ENCODE measurements at places on chromosomes 16 and 17.

DNA sequence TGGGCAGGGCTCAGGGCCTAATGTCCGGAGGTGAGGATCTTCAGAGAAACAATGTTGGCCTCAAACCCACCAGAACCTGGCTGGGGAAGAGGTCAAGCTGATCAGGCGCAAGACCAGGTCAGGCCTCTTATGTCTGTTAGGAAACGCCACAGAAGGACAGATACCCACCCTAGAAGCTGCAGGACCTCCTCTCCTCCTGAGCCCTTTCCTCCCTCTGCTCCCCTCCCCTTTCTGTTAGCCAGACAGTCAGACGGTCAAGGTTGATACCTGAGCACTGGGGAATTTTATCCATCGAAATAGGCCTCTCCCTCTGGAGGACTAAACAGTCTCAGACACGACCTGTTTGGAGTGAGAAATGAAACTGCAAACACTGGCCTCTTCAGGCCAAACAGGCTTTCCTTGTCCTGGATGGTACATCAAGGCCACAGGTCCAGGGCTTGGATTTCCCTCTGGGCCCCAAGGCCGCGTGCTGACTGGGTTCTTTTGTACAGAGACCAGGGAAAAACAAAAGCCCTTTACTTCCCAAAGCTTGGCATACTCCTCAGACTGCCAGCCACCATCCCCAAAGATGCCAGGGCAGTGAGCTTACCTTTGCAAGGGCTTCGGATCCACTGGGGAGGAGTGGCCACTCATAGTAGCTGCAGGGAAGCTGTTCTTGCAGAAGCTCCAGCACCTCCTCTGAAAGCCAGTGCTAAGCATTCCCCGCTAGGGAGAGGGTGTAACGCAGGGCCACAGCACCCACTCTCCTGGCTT lies 135.8 kb downstream of the CCDC182 start:
- DNase-seq: no peak

GRCh38 chr16:55701442-55702319 lies 45.9 kb downstream of the SLC6A2 start:
- peak; percentile 59 for DNase-seq

GRCh38 chr16:66933776-66934137 lies 445 bp downstream of the CIAO2B start:
- DNase-seq: no peak

- no peak for DNase-seq
Measured at GRCh38 chr16:67936124-67936879, at the start of gene PSMB10. Gene PSMB10 (minus strand): TSS chr16:67936850. CDS start chr16:67936749, 101 bp downstream.

- no peak for DNase-seq
Measured at GRCh38 chr16:19997734-19998133, 76.0 kb downstream of the GPR139 start.

- no peak for DNase-seq
Measured at GRCh38 chr17:61130330-61130729, 269.3 kb upstream of the TBX2 start.

DNA sequence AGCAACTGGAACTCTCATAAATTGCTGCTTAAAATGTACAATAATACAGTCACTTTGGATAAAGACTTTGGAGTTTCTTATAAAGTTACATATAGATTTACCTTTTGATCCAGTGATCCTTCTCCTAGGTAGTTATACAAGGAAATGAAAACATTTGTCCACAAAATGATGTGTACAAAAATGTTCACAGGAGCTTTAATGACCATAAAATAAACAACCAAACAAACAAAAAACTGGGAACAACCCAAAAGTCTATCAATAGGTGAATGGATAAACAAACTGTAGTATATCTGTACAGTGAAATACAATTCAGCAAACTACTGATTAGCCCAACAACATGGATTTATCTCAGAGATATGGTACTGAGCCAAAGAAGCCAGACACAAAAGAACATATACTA lies 37.6 kb downstream of the TTLL6 start:
- no peak for DNase-seq

- DNase-seq: no peak
Measured at GRCh38 chr17:75487351-75488070, 27.8 kb downstream of the CASKIN2 start.

DNA sequence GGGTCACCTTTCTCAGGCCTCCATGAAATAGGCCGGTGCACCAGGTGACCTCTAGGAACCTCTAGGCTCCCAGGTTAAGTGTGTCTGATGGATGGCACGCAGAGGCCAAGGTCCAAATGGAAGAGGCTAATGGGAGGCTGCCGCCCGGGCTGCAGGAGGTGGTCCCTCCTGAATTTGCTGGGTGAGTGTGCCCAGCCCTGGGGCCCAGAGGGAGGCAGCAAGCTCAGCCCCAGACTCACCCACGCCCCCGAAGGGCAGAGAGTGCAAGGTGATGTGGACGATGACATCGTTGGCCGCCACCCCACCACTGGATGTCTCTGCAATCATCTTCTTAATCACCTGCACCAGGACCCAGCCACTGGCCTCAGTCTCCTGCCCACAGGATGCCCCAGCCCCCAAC lies 9.3 kb downstream of the ALDH3A1 start:
- DNase-seq: no peak

- DNase-seq: no peak
Measured at GRCh38 chr17:58304750-58305486, 23.7 kb downstream of the TSPOAP1 start.

DNA sequence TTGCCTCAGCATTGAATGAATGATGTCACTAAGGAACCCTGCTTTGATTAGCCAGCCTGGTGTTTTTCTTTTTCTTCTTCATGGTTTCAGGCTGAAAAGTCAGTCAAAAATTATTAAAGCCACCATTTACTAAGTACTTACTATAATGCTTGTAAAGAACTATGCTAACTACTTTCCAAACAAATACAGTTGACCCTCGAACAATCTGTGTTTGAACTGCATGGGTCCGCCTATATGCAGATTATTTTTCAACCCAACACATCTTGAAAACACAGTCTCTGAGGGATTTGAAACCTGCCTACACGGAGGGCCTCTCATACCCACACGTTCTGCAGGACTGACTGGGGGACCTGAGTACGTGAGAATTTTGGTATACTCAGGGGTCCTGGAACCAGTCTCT lies 136.3 kb downstream of the PARN start:
- no peak for DNase-seq

DNA sequence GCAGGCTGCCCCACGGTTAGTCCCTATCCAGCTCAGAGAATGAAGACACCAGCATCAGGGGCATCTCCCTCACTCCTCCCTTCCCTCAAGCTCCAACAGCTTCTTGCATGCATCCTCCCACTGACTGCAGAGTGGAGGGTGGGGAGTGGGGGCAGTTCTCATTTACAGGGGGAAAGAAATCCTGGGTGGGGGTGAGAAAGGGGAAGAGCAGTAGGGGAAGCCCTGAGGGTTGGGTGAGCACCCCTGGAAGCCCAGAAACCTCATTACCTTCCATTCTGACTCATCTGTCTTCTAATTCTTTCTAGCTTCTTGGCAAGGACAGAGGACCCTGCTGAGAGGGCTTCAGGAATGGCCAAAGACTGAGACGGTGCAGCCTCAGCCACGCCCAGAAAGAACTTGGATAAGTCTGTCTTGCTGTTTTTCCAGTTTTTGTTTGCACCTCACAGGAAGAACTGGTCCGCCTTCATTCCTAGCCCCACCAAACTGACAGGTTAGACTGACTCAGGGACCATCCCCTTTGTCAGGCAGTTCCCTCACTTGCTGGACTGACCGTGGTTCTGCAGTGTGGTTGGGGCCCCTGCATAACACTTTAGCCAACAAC lies 52.5 kb upstream of the WSB1 start:
- no peak for DNase-seq

GRCh38 chr16:68665501-68665900 lies 20.4 kb downstream of the CDH3 start:
- DNase-seq: no peak

- DNase-seq: peak; percentile 76
Measured at GRCh38 chr17:46194393-46195216, 1.4 kb upstream of the KANSL1 start.

DNA sequence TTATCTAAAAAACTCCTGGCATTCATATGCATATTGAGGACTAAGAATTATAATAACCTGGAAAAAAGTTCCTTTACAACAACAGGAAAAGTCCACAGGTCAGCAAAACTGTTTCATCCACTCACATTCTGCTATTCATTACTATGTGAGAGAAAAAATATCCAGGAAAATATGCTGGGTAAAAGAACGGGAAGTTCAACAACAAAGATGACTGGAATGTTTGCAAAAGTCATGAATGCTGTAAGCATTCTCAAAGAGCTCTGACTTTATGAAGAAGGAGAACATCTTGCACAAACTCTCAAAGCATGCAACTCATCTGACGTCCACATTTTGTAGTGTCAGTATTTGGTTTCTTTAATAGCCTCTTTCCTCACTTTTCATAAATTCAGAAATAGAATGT lies 56.9 kb upstream of the ALDH3A1 start:
- DNase-seq: no peak

DNA sequence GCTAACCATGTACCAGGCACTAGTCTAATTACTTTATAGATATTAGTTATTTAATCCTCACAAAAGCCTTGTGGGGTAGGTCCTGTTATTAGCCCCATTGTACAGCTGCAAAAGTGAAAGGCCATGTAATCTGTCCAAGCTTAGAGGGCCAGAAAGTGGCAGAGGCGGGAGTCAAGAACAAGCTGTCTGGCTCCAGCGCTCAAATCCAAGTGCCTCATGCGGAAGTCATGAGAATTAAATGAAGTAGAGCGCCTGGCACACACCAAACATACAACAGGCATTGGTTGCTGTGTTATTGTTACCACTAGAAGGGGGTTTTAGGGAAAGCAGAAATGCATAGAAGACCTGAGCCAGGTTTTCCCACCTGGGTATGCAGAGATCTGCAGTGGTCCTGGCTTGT lies 1.2 kb downstream of the AQP8 start:
- no peak for DNase-seq

GRCh38 chr16:19410435-19411171 lies 7.1 kb upstream of the TMC5 start:
- DNase-seq: no peak

- no peak for DNase-seq
Measured at GRCh38 chr17:57493171-57493570, 236.8 kb downstream of the MSI2 start.

- no peak for DNase-seq
Measured at GRCh38 chr16:46796764-46797269, 34.2 kb downstream of the C16orf87 start.

- DNase-seq: no peak
Measured at GRCh38 chr17:65852911-65853310, 291.5 kb upstream of the AXIN2 start.

- DNase-seq: no peak
Measured at GRCh38 chr16:4328046-4328781, 12.3 kb downstream of the GLIS2 start.

GRCh38 chr17:48530887-48531272 lies at the start of gene HOXB1:
Gene HOXB1 (minus strand): TSS chr17:48531011. CDS start chr17:48530904, 107 bp downstream.
- no peak for DNase-seq

- DNase-seq: no peak
Measured at GRCh38 chr17:44778656-44779210, 19.9 kb downstream of the ADAM11 start.

DNA sequence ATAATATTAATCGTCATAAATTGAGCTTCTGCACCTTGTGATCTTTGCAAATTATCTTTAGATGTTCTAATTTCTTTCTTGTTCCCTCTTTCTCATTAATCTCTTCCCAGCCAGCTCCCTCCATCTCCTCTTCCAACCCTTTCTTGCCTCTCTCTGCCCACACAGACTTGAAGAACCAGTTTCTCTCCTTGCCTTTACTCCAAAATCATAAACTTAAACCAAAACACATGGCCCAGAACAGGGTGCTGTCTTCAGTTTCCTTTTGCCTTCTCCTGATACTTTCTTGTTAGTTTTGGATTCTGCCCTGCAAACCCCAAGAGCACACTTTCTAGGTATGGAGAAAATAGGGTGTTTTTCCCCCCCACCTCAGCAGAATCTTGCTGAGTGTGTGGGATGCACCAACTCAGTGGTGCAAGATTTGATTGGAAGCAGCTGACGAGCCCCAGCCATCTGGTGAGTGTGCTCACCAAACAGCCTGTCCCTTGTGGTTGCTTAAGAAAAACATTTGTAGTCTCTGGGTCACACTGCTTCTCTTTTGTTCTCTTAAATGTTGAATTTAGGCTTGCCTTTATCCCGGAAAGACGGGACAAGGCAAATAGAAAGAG lies 175.8 kb upstream of the MAF start:
- peak; percentile 34 for DNase-seq

GRCh38 chr17:82332669-82333278 lies 792 bp downstream of the SECTM1 start:
- no peak for DNase-seq

DNA sequence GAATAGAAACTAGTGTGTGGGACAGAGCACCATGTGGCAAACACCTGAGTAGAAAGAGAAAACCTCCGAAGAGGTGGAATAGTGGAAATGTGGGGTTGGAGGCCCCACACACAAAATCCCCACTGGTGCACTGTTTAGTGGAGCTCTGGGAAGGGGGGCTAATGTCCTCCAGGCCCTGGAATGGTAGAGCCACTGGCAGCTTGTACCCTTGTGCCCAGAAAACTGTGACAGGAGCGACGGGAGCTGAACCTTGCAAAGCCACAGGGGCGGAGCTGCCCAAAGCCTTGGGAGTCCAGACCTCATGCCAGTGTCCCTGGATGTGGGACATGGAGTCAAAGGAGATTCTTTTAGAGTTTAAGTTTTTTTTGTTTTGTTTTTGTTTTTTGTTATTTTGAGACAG lies 50.6 kb downstream of the RNF112 start:
- no peak for DNase-seq

DNA sequence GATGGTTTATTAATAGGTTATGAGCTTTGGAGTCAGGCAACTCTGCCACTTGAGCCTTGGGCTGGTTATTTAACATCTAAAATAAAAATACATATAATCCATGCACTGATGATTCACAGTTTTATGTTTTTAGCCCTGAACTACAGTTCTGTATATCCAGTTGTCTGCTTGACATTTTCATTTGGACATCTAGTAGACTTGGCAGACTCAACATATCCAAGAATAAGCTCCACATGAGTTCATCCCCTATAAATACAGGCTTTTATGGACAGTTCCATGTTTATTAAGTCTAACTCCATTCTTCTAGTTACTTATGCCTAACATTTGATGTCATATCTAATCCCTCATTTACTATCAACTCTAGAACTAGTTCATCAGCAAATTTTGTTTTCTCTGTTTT lies 174.2 kb downstream of the KIF2B start:
- no peak for DNase-seq

DNA sequence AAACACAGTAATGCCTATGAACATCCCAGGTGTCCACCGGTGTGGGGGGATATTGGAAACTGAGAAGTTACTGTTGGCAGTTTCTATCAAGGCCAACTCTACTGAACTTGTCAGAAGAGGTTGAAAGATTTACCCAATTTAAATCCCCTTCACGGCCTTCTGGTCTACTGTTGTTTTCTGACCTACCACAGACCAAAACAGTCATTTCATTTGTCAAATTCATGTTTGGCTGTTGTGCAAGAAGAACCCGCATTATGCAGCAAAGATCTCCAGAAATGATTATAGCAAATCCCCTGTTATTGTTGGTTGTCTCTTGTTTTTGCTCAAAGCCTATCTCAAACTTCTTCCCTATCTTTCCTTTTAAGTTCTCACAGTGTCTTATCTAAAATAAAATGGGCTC lies 73.1 kb upstream of the MAF start:
- no peak for DNase-seq

DNA sequence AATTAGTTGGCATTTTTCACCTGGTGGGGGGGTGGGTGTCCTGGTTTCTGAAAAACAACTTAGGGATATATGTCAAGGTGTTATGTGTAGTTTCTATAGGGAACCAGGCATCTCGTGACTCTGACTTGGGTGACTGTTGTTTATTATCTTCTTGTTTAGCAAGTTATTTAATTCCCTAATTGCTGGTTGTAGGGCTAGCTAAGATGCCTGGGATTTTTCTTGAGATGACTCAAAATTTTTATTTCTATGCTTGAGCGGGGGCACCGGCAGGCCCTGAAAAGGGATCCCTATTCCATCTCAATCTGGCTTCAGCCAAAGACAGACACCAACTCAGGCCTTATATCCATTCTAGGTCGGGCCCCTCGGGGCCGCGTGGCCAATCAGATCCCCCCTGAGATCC lies 3.2 kb downstream of the DPH1 start:
- DNase-seq: no peak

Measured in NCI-H1694 (cell line).